ENCODE measurements at places on chromosomes 3 and 15.

- no peak for DNase-seq
Observed at GRCh38 chr15:55197362-55197705, 593 bp upstream of the RSL24D1 start.

DNA sequence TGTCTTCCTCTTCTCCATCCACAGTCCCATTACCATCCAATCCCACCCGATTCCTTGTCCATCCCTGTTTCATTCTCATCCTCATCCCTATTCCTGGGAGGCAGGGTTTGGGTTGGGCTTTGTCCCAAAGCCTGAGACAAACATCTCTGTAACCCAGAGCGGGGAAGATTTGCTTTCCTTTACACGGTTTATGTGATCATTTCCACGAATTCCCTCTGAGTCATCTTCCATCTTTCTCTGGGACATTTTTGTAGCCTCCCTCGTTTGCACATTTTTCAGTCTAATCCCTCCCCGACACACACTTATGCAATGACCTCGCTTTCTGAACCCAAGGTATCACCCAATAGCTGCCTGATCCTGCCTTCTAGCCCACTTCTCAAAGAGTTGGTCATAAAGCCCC is 22.8 kb downstream of the DUOX2 start:
- no peak for DNase-seq

DNA sequence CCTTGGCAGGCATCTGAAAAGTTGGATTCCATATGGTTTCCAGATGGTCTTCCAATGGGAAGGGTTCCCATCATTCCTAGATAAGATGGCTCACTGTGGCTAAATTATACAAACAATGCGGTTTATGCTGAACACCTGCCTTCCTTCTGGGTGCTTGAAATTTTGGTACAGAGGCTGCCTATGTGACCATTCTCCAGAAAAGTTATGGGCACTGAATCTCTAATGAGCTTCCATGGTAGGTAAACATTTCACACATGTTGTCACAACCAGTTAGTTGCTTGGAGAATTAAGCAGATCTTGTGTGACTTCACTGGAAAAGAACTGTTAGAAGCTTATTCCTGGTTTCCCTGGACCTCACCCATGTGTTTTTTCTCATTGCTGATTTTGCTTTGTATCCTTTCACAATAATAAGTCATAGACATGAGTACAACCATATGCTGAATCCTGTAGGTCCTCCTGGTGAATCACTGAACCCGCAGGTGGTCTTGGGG is 30.1 kb downstream of the PLOD2 start:
- no peak for DNase-seq

DNA sequence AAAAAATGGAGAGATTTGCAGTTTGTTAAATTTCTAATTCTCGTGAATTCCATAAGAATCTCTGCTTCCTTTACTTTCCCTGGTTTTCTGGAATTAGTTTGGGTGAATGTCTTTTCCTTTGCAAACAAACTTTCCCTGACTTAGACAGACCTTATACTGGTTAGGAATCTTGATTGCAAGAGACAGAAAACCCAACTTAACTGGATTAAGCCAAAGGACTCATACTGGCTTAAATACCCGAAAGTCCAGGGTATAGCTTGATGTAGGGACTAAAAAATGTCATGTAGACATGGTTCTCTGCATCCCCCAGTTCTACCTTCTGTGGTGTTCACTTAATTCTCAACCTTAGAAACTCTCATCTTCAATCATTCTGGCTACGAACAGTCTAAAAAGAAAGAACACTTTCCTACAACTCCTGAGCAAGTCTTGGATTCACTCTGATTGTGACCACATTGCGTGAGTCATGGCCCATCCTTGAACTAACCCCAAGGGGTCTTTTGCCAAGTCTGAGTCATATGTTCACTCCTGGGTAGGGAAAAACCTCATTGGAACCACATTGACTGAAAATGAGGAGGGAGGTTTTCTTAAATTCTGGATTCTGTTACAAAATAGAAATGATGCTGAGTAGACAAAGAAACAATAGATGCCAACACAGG is 136.0 kb upstream of the DAZL start:
- DNase-seq: no peak

GRCh38 chr3:55014906-55015305 is 87.0 kb upstream of the LRTM1 start:
- DNase-seq: no peak

- no peak for DNase-seq
Observed at GRCh38 chr3:152466784-152467183, 198.1 kb downstream of the MBNL1 start.

GRCh38 chr3:171976526-171976925 is 62.9 kb upstream of the FNDC3B start:
- no peak for DNase-seq

GRCh38 chr15:77002954-77003912 is 8.3 kb downstream of the PSTPIP1 start:
- DNase-seq: peak; percentile 42

DNA sequence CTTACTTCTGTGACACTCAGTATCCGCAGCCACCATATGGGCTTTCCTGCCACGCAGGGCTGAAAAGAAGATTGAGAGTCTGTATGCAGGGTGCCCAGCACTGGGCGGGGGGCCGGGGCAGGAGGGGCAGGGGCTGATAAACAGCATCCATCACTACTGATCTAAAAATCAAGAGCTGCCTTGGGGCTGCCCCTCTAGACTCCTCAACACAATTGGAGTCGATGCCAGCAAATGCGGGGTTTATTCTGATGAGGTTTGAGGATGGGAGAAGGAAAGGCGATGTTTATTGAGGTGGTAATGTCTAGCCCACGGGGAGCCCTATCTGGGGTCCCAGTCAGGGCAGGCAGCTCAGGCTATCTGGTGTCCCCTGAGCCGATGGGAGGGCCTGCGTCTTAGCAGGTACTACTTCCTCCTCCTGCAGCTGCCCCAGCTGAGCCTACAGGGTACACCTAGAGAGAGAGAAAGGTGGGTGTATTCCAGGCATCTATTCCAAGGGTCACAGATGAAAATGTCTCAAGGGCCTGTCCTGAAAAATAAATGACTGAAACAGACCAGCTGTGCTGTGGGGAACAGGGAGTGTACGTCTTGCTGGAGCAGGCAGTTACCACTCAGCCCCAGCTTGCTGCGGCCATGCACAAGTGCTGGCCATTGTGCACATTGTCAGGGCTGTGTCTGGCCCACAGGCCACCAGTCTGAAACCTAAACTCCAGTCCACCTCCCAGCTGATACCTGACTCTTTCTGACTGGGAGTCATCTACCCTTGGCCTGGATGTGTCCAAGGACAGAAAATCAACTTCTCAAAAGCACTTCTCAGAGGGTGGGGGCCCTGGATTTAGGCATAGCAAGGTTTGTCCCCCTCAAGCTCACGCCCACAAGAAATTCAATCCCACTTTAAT is 19.5 kb downstream of the ISG20 start:
- DNase-seq: no peak

DNA sequence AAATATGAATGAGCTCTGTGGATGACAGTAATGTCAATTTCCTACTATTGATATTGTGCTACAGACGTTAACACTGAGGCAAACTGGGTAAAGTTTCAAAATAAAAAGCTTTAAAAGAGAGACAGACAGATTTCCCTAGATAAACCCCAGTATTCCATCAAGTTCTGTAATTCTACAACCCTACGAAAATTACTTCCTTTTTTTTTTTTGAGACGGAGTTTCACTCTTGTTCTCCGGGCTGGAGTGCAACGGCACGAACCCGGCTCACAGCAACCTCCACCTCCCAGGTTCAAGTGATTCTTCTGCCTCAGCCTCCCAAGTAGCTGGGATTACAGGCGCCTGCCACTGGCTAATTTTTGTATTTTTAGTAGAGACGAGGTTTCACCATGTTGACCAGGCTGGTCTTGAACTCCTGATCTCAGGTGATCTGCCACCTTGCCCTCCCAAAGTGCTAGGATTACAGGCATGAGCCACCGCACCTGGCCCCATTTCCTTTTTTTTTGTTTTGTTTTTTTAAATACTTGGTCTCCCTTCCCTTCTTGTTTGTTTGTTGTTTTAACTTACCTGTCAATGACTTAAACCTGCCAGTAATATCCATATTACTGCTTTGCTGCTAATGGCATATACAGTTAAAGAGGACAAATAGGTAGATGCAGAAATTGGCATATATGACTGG is 57.2 kb downstream of the CBLB start:
- no peak for DNase-seq

- DNase-seq: no peak
Observed at GRCh38 chr3:73291541-73291940, 230.1 kb downstream of the EBLN2 start.

DNA sequence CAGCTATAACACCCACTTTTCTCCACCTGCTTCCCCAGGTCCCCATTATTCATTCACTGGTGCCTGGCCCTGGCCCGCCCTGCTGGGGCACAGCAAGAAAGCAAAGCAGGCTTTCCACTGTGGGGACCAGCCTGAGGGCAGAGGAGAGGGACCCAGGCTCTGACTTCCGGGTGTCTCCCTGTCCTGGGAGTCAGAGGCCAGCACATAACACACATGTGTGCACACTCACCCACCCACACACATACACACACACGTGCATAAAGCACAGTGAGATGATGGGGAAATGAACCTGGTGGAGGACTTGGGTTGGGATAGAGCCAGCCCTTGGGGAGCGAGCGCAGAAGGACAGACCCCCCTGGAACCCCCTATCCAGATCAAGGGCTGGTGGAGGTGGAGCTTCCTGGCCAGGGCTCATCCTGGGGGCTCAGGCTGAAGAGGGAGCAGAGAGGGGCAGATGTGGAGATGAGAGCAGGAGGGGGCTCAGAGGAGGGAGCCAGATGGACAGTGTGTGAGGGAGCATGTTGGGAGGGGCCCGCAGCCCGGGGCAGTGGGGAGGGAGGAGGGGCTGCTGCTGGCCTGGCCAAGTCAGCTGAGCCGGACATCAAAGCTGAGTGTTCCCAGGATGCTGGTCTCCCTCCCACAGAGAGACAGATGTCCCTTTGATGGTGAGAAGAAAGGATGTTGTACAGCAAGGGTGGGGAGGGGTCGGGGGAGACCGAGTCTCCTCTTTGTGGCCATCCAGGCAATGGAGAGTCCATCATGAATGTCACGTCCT is 78.2 kb downstream of the LINGO1 start:
- no peak for DNase-seq

- DNase-seq: no peak
Observed at GRCh38 chr15:42890161-42890913, 30.2 kb downstream of the TTBK2 start.

GRCh38 chr15:98875309-98875708 is 132.3 kb downstream of the PGPEP1L start:
- no peak for DNase-seq

- no peak for DNase-seq
Observed at GRCh38 chr15:85024509-85025336, 43.1 kb downstream of the PDE8A start.

DNA sequence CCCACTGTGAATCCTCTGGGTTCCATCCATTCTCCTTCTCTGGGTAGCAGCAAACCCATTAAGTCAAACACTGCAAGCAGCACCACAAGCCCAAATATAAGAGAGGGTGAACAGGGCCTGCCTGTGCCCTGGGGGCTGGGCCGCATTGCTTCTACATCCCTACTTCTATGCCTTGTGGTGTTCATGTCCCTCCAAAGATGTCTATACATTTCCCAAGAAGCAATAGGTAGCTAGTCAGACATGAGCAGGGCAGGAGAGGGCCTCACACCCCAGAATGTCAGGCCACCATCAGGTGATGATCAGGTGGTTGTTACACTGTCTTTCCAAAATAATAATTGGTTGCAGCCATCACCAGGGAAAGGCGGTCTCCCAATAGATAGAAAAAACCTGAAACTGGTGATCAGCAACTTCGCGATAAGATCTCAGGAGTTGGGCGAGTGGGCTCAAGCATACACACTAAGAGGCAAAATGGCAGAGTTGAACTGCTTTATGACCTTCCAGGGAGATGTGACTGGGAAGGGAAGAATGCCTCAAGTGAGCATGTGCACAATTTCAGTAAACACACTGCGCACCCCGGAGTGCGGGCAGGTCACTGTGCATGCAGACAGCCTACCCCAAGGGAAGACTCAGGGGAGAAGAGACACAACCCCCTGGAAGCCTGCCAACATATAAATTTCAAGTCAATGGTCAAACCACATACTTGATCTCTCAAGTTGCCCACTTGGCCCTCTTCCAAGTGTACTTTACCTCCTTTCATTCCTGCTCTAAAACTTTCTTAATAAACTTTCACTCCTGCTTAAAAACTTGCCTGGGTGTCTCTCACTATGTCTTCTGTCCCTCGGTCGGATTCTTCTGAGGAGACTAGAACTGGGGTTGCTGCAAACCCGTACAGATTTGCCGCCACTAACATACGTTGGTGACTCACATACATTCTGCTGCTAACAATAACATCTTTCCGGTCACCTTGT is 39.9 kb downstream of the KLF15 start:
- DNase-seq: no peak

DNA sequence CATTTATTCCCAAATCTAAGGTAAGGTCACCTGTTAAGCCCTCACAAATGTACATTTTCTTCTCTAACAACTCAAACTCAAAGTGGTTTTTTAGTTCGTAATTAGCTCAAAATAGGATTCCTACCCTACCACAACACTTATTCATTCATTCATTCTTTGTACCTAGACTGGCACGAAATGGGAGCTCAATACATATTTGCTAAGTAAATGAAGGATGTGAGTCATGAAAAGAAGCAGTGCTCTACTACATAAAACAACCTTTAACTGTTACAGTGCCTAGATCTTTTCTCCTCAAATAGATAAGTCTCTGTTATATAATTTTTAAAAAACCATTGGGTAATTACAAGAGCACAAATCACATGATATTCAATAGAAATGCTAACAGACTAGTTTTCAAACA is 13.1 kb downstream of the RSL24D1 start:
- no peak for DNase-seq

GRCh38 chr15:66862111-66862939 is 160.3 kb downstream of the SMAD6 start:
- DNase-seq: no peak

GRCh38 chr3:16633948-16634347 is 28.7 kb upstream of the DAZL start:
- DNase-seq: no peak

- no peak for DNase-seq
Observed at GRCh38 chr3:35965908-35966307, 326.6 kb downstream of the ARPP21 start.

GRCh38 chr3:30170681-30171438 is 435.5 kb upstream of the TGFBR2 start:
- no peak for DNase-seq

DNA sequence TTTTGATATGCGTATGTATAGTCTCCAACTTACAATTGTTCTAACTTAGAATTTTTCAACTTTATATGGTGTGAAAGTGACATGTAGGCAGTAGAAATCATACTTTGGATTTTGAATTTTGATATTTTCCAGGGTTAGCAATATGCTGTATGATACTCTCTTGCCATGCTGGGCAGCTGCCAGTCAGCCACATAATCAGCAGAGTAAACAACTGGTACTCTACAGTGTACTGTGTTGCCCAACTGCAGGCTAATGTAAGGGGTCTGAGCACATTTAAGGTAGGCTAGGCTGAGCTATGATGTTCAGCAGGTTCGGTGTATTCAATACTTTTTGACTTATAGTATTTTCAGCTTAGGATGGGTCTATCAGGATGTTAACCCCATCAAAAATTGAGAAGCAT is 52.0 kb upstream of the RYK start:
- no peak for DNase-seq

- no peak for DNase-seq
Observed at GRCh38 chr15:65383991-65384390, 6.2 kb upstream of the IGDCC3 start.
